Retina (tissue), 1 donor: ENCODE measurements at places on chromosomes 3 and 15.

- DNase-seq = peak; percentile 58
Measured at GRCh38 chr15:65044724-65045481, at the start of gene SLC51B. TSS of gene SLC51B (plus strand) at chr15:65045387. CDS start at chr15:65050005, 4,618 bp downstream.

GRCh38 chr15:57358571-57358970, 17.7 kb upstream of the CGNL1 start:
- no peak for DNase-seq

- DNase-seq = no peak
Measured at GRCh38 chr3:8604006-8604405, 40.6 kb downstream of the SSUH2 start.

- no peak for DNase-seq
Measured at GRCh38 chr3:96370637-96371036, 443.8 kb upstream of the EPHA6 start.

GRCh38 chr15:94002041-94002440, 229.3 kb upstream of the MCTP2 start:
- no peak for DNase-seq

DNA sequence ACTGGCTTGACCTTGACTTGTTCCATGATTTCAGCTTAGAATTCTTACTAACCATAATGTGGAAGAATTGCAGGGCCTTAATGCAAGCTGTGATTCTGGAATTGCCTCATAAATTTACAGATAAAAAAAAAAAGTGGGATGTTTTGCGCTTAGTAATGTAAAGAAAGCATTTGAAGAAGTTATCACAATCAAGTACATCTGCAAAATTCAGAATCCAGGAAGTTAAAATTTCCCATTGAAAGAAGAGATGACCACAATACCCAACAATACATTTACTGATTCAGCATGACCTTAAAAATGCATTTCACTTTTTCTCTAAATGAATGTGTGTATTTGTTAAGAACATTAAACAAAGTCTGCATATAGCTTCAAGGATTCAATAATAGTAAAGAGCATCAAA, 65.1 kb upstream of the CCNL1 start:
- DNase-seq = no peak

- peak; percentile 9 for DNase-seq
Measured at GRCh38 chr15:83815506-83815905, 161.6 kb downstream of the ADAMTSL3 start.

GRCh38 chr3:130857336-130858026, 36.4 kb upstream of the ATP2C1 start:
- DNase-seq = no peak

- DNase-seq = no peak
Measured at GRCh38 chr3:82493858-82494257, 732.4 kb upstream of the GBE1 start.

DNA sequence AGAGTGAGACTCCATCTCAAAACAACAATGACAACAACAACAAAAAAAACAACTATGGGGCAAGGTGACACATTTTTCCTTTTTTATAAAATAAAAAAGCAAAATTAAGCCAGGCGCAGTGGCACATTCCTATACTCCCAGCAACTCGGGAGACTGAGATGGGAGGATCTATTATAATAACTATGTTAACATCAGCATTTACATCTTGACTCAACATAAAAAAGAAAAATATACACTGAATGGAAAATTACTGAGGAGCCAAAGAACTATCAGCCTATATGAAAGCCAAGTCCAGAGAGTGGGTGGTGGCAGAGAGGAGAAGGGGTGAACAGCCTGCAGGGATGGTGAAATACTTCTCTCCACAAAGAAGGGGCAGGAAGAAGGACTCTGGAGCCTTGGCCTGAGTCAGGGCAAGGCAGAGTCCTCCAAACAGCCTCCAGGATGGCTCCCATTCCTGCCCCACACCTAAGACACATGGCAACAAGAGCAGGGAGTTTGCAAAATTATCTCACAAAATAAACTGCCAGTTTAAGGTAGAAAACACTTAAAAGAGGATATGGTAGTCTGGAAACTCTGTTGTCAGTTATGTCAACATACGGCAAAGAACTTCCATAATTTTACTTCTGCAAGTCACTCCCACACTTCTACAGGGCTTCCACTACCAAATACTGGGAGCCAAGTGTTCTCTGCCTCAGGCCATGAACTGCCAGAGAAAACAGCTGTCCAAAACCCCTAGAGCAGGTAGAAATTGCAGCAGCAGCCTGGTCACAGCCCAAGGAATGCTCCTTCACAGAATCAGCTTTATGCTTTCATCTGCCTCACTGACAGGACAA, 25.9 kb downstream of the HSPBAP1 start:
- no peak for DNase-seq

DNA sequence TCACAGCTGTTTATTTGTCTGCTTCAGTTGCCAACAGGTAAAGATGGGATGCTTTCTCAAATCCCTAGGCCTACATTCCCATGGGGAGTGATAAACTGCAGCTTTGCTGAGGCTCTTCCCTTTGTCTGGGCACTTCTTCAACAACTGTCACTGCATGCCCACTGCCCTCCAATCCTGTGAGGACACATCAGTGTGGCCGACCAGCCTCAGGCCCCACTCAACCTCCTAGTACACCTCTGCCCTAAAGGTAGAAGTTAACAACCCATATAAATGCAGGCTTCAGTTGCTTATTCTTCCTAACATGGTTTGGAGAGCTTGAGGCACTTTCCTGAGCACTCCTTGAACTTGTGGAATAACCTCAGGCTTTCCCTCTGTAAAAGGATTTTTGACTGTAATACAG, 49.6 kb downstream of the ROPN1B start:
- no peak for DNase-seq

DNA sequence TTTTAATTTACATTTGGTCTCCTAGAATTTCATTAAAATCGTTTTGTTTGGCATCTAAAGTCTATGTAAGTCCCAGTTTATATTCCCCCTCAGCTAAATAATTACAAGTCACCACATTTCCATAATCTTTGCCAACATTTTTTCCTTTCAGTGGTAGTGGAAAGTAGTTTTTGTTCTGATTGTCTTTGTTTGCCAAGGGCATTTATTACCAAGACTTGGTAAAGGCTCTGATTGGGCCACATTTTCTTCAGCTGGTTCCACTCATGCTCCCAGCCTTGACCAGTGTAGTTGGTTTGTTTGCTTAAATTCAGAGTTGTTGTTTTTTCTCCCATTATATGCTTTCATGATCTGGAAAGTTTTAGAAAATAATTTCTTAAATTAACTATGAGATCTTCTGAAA, 153.4 kb upstream of the MME start:
- no peak for DNase-seq

GRCh38 chr3:105022813-105023212, 343.9 kb upstream of the ALCAM start:
- DNase-seq = no peak

DNA sequence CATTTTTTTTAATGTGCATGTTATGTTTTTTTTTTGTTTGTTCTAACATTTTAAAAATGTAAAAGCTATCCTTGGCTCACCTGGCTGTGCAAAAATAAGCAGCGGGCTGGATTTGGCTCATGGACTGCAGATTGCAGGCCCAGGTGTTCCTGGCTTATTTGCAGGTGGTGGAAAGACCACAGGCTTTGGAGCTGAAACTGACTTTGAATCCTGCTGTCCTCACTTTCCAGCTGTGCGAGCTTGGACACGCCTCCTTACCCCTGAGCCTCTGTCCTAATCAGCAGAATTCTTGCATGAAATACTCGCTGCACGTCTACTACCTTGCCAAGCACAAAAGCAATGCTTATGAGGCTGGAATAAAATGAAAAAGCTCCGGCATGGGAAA, 188.7 kb upstream of the TPM1 start:
- no peak for DNase-seq

DNA sequence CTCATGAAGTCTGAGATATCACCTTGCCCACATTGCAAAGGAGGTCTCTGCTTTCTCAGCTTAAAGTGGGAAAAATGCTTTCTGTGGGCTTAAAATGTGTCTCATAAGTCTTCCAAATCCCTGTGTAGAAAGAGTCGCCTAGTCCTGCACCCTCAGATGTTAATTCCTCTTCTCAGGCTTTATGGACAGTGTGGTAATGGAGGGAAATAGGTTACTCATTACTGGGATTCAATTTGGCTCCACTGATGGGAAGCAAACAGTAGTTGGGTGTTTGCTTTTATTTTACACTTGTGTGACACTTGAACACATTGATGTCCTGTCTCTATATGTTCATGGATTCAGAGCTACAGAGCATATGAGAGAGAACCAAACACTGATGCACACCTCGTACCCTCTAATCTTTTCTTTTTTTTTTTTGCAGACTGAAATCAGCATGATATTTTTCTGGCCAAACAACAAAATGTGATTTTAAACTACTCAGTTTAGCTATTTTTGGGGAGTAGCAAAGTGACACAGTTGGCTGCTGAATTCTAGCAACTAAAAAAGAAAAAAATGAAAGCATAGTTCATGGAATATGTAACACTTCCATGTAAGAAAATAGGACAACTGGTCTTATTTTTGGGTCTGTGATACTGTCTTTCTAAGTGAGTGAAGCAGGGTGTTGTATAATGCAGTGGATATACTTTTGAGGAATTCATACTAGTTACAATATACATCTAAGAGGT, 8.6 kb downstream of the PTPRG start:
- DNase-seq = no peak

GRCh38 chr15:97994236-97994635, 33.7 kb downstream of the ARRDC4 start:
- DNase-seq = no peak

DNA sequence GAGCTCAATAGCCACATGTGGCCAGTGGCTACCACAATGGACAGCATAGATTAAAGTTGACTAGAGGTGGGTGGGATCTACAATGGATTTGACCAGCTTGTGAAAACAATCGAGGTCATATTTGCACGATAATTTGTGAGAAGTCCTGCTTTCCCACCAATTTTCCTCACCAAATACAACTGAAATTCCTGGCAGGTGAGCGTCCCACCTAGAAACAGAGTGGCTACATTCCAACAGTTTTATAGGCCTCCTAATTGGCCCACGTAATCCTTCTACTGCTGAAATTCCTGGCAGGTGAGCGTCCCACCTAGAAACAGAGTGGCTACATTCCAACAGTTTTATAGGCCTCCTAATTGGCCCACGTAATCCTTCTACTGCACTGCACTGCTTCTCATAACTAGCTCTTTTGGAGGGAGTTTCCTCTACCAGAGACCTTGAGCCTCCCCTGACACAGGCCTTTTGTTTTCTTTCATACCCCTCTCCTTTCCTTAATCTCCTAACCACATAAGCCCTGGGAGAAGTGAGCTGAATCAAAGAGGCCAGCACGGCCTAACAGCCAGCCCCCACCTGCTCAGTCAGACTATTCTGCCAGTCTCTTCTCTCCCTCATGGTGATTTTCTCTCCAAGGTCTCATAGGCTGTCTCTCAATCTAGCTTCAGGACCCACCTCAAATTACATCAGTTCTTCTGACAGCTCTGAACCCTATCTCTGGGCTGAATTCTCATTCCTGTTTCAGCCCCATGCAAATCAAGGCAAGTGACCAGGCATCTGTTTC, 80.2 kb downstream of the BFSP2 start:
- DNase-seq = no peak

DNA sequence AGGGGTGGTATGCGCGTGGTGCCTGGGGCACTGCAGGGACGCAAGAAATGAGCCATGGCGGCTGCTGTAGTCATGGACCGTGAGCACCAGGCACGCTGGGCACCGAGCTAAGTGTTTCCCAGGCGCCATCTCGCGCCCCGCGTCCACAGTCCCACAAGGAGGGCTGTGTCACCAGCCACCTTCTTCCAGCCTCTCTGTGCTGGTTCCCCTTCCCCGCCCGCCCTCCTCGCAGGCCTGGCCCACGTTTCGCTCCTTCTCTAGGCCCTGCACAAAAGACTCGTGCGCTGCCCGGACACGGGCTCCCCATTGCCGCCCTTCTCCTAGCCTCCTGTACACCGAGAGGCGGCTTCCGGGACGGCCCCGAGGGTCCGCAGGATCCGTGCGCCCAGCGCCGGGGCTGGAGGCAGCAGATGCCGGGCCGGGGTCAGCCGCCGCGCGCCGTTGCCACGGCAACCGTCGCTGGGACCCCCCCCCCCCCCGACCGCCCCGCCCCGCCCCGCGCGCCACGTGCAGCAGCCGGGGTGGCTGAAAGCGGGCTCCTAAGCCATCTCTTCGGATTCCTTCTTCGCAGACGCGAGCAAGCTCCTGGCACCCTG, 113.4 kb downstream of the SRGAP3 start:
- DNase-seq = peak; percentile 78

DNA sequence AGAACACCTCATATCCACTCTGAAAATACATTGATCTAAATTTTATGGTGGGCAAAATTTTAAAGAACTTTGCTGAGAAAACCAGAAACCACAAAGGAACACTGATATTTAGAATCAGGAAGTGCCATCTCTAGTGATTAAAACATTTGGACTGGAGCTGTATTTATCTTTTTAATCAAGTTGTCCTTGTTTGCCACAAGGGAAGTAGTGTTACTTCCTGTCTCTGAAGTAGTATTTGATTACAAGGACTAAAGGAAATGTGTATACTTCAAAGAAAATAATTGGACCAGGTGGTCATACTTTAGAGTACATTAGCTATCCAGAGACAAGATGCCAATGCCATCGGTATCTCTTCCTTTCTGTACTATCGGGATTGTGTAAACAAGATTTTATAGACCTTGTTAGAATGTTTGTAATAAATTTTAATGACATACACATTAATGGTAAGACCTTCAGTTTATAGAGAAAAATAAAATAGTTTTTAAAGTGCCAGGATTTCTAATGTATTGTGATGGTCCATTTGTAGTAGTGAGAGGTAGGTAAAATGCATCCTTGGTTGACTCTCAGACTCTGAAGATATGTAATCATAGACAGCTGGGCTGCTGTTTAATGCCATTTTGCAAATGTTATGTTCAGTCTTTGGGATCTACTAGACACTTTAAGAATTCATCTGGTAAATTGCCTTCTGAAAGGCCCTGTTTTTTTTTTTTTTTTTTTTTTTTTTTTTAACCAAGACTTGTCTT, 131.9 kb downstream of the B3GALNT1 start:
- no peak for DNase-seq

DNA sequence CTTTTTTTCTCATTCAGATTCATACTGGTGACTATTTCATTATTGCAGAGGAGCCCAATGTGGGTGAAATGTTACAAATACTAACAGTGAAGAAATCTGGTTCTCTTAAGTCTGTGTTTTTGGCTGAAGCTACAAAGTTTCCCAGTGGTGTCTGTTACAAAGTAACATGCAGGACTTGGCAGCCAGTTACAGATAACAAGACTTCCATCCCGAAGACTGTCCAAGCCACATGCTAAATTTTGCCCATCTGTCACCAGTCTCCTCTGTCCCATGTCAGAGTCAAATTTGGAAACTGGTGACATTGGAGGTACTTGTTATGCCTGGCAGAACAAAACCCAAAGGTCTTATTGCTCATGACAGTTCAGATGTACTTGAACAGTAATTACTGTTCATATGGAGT, 269.2 kb upstream of the GOLIM4 start:
- no peak for DNase-seq

DNA sequence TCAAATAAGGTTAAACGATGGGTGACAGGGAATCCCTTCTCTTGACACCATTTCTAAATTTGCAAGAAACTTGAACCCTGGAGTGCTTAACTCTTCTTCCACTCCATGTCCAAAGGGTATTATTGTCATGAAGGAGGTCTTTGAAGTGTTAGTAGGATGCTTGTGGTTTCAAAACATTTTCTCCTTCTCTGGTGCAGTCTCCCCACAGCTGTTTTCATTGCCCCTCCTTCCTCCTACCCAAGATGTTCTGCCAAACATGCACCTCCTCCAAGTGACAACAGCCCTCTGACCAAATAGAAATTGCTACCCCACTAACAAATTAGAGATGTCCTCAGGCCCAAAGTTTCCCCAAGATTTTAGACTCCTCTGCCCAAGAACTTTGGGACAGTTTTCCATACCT, 151.4 kb downstream of the POLR2M start:
- DNase-seq = no peak

- DNase-seq = peak; percentile 35
Measured at GRCh38 chr15:73317651-73318462, 50.9 kb downstream of the HCN4 start.

- no peak for DNase-seq
Measured at GRCh38 chr3:184171562-184171961, 3.1 kb upstream of the AP2M1 start.
